ENCODE measurements at places on chromosomes 1 and 21.

- DNase-seq, result no peak
These were observed 16.1 kb upstream of the LRRC8D start for GRCh38 chr1:89804642-89805237.

DNA sequence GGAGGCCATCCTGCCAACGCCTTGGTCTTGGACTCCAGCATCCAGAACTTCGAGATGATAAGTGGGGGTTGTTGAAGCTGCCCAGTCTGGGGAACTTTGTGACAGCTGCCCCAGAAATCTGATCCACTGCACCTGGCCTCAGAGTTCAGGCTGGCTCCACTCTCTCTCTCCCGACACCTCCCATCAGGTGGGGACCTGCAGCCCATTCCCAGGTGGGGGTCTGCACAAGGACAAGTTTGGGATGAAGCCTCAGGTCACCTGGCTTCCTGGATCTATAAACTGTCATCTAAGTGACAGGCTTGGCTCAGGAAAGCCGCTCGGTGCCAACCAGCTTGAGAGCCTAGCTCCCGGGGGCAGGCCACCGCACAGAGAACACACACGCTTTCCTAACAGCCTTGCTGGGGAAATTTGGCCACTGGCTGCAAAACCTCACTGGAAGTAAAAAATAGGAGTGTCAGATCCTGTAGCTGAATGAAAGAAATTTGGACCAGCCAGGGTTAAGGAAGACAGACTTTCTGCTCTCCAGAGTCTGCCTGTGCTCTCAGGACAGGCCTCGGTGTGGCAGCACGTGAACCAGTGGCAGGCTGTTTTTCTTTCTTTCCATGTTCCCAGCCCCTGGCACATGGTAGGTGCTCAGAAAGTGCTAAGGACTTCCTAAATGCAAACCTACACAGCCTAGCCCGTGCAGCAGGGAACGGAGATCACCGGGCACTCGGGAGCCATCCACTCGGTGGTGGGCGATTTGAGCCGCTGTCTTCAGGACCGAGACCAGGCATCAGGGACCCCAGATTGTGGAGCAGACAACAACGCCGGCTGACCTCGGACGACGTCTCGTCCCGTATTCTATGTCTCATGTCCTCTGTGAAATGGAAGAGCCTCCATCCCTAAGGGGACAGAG, 42.6 kb upstream of the LBR start:
- DNase-seq, result no peak

DNA sequence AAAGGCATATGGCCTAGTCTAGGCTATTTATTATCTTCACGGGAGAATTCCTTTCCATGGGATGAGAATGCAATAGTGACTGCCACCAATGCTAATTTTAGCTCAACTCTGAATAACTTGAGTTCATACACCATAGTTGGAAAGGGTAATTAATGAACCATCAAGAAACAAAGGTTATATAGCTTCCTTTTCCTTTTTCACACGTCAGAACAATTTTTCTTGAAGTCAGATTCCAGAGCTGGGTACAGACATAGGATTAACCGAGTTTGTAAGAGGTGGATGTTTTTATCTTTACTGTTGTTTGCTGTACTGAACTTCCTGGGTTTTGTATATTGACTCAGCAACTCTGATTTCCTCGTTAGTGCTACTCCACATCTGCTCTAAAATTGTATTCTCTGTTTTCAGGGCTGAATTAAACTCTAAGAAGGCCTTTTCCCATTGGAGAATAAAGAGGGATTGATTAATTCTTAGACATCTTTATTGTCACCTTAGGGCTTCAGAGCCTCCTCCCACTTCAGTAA, 262.0 kb downstream of the NUF2 start:
- DNase-seq, result no peak

DNA sequence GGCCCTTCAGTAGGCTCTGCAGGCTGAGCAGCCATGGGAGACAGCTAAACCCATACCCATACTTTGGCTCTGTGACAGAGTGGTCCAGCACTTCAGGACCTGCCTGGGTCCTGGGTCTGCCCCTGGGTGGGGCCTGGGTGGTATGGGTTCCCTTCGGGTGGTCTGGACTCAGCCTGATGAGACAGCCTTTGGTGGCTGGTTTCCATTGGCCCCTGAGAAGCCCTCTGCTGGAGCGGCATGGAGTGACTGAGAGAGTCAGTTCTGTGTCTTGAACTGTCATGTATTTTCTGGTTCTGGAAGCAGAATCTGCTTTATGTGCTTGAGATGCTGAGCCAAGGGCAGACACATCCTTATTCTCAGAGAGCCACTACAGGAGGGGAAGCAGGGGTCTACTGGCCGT, 31.3 kb upstream of the KCNA2 start:
- DNase-seq, result no peak

- DNase-seq, result no peak
These were observed 21.2 kb upstream of the EPRS1 start for GRCh38 chr1:220067269-220068204.

- DNase-seq, result no peak
These were observed 16.8 kb downstream of the FNDC7 start for GRCh38 chr1:108729481-108729880.

DNA sequence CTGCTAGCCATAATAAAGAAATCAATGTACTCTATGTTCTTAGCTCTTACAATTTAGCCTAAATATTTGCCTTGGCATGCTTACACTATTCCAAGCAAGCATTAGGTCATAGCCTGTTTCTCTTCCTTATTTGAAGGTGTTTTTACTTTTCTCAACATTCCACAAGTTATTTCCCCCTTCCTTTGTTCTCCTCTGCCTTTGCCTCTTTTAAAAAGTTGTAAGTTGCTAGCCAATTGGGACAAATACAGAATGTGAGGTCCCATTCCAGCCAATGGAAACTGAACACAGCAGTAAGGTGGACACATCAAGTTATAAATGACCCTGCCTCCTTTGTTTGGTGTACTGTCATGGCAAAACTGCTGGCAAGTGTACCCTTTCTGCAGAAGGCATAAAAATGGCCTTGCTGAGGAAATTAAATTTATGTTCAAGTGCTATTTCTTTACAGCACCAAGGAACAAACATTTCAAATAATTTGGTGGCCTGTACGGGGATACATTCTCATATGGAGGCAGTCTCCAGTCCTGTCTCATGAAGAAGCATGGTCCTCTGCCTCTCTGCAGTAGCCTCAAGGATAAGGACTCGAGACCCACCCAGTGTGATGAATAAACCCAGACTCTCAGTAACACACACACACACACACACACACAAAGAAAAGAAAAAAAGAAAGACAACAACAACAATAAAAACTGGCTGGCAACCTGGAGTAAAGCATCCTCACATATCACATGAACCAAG, 28.8 kb upstream of the FMO1 start:
- no peak for DNase-seq

DNA sequence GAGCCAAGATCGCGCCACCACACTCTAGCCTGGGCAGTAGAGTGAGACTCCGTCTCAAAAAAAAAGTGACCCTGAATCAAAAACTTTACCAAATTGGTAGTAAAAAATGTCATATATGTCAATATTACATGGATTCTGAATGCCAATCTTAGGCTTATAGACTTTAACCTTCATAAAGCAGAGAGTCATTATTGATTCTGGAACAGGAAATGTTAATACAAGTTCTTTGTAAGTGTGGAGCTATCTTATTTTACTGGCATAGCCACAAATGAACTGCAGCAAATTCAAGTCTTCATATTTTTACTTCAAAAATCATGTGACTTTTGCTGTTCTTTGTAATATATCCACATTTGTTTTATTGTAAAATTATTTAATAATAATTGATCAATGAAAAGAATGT, 41.3 kb downstream of the PPP2R5A start:
- no peak for DNase-seq

DNA sequence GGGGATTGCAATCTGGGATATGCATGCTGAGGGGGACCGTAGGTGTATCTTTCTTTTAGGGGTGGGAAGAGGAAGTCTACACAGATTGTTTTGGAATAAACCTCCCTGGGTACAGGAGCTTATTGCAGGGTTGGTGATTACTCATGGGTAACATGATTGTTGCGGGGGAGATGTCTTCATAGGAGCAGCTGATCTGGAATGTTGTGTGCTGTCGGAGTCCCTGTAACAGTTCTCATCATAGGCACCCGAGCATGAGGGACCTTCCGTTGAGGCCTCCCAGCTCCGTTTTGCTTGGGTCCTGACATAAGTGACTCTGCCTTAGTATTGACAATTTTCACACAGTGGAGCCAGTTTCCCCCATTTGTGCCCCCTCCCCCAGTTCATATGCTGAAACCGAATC, 4.2 kb upstream of the PRXL2B start:
- DNase-seq, result no peak

- DNase-seq, result no peak
These were observed 3.7 kb upstream of the CAPN8 start for GRCh38 chr1:223669003-223669795.

Measured in NCI-H2081 treated with DMSO at 0.1 percent for 48 hours (cell line).